Adipose tissue (tissue), 3 donors: ENCODE measurements at places on chromosomes 3 and 15. TPM values are rescaled to one million over a fixed set of nuclear protein-coding genes. Genes with fewer than 3 reads are reported as not detected.

Gene CTDSPL2
- polyA plus RNA-seq, result 9.3 TPM

Gene CHRNB4
- polyA plus RNA-seq, result not detected

Gene GOLGB1
- polyA plus RNA-seq, result 13.8 TPM

Gene GRAMD2A
- polyA plus RNA-seq, result 0.09 TPM

Gene KY
- polyA plus RNA-seq, result 0.12 TPM

Gene GOLGA8Q
- polyA plus RNA-seq, result 1.6 TPM

Gene NR1I2
- polyA plus RNA-seq, result 0.13 TPM

Gene GOLGA8T
- polyA plus RNA-seq, result 0.18 TPM

Gene RGMA
- 8.9 TPM for polyA plus RNA-seq

Gene SEMA3G
- polyA plus RNA-seq, result 49.7 TPM

Gene SEMA3F
- 23.8 TPM for polyA plus RNA-seq

Gene STXBP5L
- not detected for polyA plus RNA-seq

Gene CPLX3
- polyA plus RNA-seq, result not detected

Gene IGDCC3
- not detected for polyA plus RNA-seq

Gene MTHFS
- 86.8 TPM for polyA plus RNA-seq

Gene CYP1A2
- polyA plus RNA-seq, result 0.07 TPM

Gene CHRNA3
- polyA plus RNA-seq, result not detected

Gene PRSS50
- polyA plus RNA-seq, result not detected

Gene CCR8
- polyA plus RNA-seq, result not detected

Gene MTMR10
- 36.8 TPM for polyA plus RNA-seq

Gene FAM107A
- polyA plus RNA-seq, result 61.3 TPM

Gene TTLL13
- polyA plus RNA-seq, result not detected

Gene GOLGA6D
- not detected for polyA plus RNA-seq

Gene ZKSCAN7
- polyA plus RNA-seq, result 3.3 TPM

Gene LSAMP
- 0.38 TPM for polyA plus RNA-seq

Gene BUB1B
- polyA plus RNA-seq, result not detected

Gene RPL14
- 1,861 TPM for polyA plus RNA-seq

Gene EIF1B
- polyA plus RNA-seq, result 115 TPM

Gene LRRC3B
- 0.79 TPM for polyA plus RNA-seq

Gene KLHL40
- 0.41 TPM for polyA plus RNA-seq

Gene SPATA12
- polyA plus RNA-seq, result not detected

Gene GNB4
- 12.7 TPM for polyA plus RNA-seq

Gene PDCD6IP
- polyA plus RNA-seq, result 70.2 TPM

Gene LTF
- polyA plus RNA-seq, result 5.6 TPM

Gene EPHA6
- polyA plus RNA-seq, result 0.06 TPM

Gene GP5
- not detected for polyA plus RNA-seq

Gene EFCAB12
- polyA plus RNA-seq, result 0.56 TPM

Gene PEAK1
- 2.3 TPM for polyA plus RNA-seq

Gene LXN
- 51.2 TPM for polyA plus RNA-seq

Gene LRRIQ4
- not detected for polyA plus RNA-seq

Gene ARRDC4
- polyA plus RNA-seq, result 25.4 TPM
